Stimulated activated CD4-positive, alpha-beta T cell treated with anti-CD3 and anti-CD28 coated beads, Interleukin-1b, Interleukin-23, amount 100 ng/mL, for 1 hour (primary cell): ENCODE measurements at places on chromosomes 6 and 20.

DNA sequence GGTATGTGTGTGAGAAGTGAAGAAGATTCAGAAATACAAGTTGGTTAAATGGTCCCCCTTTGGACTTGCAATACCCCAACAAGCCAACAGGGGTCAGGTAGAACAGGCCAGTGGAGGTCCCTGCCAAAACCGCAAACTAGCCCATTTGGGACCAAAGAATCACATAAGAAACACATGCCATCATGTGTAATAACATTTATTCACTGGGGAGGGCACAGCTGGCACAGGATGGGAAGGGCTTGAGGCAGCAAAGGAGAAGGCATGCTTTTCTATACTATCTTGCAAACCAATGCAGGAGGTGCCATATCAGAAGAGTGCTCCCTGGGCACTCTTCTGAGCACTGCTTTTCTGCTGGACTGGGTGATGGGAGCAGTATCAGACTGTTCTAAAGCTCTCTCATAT, 116.1 kb upstream of the TRAF3IP2 start:
- no peak for DNase-seq

DNA sequence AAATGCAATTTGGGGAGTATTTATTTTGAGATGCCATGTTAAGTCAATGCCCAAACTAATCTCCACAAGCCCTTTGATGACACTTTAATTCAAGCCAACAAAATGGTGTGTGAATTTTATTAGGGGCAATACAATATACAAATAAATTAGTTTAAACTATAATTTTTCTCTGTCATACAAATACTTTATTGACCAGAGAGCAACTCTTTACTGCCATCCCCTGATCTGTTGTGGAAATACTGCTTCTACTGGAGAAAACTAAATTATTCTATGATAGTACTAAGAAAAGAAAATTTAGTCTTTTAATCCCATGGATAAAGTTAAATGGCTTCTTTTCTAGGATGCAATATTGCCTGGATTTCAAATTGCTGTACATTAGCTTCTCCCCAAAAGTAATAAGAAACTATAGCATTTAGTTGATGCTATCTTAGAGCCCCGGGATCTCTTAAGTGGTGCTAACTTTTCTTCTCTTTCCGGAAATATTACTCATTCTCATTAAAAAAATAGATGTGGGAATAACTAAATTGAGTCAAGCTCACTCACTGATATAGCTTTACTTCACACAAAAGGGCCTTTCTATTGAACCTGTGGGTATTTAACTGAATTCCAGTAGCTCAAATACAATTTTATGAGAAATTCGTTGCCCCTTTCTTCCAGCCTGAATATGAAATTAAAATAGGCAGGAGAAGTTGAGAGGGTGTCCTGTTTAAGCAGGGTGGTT, 49.2 kb downstream of the SMPDL3A start:
- DNase-seq = no peak

GRCh38 chr6:4967301-4968030, 36.4 kb downstream of the RPP40 start:
- DNase-seq = no peak

DNA sequence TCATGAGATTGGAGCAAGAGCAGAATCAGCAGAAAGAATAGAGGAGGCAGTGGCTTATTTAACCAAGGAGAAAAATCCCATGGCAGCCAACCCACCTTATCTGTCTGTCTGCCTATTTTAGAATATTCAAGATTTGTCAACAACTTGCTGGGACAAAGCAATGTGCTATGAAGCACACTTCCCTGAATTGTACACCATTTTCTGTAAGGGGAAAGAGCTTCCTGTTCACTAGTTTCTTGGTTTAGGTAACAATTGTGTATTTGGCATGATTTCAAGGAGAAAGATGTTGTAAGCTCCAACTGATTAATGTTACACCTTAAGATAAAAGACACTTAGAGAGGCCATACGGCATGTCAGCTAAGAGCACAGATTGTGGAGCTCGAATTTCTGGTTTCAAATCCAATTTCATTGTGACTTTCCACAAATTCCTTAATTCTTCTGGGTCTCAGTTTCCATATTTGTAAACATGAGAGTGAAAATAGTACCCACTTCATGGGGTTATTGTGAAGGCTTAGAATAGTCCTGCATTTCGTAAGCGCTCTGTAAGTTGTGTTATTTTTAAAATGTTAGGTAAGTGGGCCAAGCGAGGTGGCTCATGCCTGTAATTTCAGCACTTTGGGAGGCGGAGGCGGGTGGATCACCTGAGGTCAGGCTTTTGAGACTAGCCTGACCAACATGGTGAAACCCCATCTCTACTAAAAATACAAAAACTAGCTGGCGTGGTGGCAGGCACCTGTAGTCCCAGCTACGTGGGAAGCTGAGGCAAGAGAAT, 4.8 kb upstream of the MUC22 start:
- DNase-seq = no peak

DNA sequence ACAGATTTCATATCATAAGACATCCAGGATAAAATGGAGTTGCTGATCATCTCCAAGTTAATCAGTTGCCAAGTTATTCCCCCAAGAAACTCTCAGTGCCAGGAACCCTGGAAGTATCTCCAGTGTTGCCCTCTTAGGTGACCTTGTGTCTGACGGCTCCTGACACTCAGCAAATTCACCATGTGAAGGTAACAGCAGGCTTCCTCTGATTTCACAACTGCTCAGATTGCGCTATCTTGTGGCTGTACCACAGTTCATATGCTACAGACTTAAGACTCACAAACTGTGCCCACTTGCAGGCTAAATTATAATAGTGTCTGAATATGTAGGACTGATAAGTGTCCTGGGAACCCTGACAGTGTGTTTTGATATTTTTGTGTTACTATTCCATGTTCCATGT, 186.6 kb upstream of the OPRM1 start:
- no peak for DNase-seq
